ENCODE measurements at places on chromosomes 12 and 14.

GRCh38 chr12:109871668-109872314 lies 8.6 kb downstream of the GLTP start:
- no peak for DNase-seq

DNA sequence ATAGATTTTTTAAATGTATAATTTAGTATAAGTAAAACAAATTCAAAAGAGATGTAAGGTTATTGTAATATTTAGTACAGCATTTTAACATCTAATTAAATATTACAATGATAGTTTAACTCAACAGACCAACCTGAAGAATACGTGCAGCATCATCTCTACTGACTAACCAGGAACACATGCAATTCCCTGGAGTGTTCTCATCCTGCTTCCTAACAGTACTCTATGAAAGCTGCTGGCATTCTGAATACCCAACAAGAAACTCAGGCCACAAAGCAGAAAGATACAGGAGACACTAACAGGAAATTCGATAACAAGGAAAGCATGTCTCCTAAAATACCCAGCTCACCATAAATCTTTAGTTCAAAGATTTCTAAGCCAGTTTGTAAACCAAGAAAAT lies 58.3 kb downstream of the CEP83 start:
- DNase-seq = no peak

- DNase-seq = no peak
Observed at GRCh38 chr12:56998316-56998715, 8.0 kb downstream of the ZBTB39 start.

DNA sequence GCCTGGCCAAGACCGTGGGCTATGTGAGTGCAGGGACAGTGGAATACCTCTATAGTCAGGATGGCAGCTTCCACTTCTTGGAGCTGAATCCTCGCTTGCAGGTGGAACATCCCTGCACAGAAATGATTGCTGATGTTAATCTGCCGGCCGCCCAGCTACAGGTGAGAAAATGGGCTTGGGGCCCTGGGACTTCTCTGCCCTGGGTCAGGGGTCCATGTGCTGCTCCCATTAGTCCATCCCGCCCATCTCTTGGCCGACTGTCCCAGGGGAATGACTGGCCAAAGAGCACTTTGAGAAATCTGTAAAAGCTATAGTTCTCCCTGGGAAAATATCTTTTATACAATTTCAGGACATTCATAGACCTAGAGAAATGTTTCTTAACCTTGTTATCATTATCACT lies 63.5 kb downstream of the ACACB start:
- no peak for DNase-seq

GRCh38 chr12:21434699-21435098 lies 2.8 kb upstream of the PYROXD1 start:
- no peak for DNase-seq

DNA sequence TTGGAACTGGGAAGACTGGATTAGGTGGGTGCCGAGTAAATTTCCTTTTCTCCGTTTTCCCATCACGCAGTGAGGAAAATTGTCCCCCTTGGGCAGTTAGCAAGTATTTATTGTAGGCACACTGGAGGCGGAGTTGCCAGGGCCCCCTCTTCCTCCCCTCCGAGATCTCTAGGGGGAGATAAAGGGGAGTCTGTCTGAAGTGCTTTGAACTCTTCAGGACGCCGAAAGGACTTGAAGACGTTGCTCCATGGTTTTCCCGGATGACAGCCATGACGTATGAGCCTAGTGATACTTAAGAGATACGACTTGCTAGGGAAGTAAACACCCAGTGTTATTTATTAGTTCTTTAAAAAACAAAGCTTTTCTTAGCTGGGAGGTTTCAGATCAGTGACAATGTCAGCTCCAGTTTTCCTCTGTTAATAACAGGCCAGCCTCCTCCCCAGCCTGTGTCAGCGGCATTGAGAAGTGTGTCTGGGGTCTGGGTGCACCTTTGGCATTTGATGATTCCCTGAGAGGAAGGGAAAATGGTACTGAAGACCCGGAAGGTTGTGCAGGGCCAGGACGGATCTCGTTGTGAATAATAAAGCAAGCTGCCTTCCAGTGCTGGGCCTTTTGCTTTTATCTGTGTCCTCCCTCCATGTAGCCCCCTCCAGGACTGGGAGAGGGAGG lies 78.7 kb downstream of the TSPAN9 start:
- DNase-seq = no peak

GRCh38 chr14:73666583-73666982 lies 21.8 kb downstream of the DNAL1 start:
- no peak for DNase-seq

DNA sequence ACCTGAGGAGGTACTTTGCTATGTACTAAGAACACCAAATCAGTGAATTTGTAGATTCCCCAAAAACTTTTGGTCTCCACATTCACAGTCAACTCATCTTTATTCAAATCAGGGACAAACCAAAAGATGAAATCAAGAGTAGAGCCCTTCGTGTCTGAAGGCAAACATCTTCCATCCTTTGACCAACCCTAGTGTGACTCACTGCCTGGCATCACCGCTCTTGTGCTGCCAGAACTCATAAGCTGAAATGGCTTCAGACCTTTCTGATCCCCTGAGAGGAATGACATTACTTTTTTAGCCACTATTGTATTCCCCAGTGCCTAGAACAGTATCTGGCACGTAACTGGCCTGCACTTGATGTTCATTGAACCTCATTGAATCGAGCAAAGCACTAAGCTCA lies 50.1 kb downstream of the GOLGA5 start:
- no peak for DNase-seq

- no peak for DNase-seq
Observed at GRCh38 chr14:95495538-95496025, 20.9 kb downstream of the SYNE3 start.

GRCh38 chr12:121294151-121294889 lies 2.2 kb downstream of the CAMKK2 start:
- DNase-seq = no peak

DNA sequence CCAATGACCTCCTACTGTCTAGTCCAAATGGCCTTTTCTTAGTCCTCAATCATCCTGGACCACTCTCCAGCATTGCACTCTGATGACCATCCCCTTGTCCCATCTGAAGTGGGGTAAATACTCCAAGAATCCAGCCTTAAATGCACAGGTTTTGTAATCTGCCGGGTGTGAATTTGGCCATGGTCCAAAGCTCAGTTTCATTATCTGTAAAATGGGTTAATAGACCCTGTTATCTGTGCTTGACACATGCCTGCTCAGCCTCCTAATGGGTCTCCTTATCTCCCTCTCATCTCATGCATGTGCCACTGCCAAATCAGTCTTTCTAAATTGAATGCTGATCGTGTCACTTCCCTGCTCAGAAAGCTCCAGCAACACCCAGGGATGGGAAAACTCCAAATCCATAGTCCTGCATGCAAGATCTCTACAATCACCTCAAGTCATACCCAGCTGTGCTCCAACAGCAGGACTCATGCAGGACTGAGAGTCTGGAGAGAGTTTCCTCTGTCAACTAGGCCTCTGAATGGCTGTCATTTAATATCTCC lies 22.3 kb downstream of the LGR5 start:
- DNase-seq = no peak

GRCh38 chr14:67426161-67426560 lies 14.2 kb upstream of the PLEK2 start:
- no peak for DNase-seq

GRCh38 chr14:85583380-85583779 lies 53.4 kb downstream of the FLRT2 start:
- no peak for DNase-seq

DNA sequence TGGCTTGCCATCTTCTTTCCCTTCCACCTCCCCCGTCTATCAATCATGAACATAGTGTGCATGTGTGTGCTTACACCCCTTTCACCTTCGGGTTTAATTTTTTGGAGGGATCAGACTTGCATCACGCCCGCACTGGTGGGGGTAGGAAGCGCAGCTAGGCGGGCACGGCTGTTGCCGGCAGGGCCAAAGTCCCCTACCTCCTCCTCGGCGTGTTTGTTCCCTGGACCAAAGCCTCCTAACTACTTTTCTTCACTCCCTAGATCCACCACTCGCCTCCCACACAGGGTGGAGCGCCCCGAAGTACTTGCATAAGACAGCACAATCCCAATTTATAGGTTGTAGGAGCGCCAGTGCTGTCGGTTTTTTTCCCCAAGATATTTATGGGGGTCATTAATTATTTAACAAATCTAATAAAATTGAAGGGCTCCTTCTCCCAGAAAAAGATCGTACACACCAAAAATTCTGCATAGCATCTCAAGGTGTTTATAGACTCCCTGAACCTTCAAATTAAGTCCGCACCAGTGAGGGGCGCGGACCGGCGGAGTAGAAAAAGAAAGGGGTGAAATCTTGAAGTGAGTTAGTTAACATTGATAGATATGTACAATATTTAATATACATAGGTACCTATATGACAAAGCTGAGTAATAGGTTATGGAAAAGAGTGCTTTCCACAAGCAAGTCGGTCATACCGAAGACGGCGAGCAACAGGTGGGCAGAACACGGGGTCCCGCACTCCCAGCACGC lies 717 bp downstream of the PKP2 start:
- DNase-seq = peak; percentile 23

DNA sequence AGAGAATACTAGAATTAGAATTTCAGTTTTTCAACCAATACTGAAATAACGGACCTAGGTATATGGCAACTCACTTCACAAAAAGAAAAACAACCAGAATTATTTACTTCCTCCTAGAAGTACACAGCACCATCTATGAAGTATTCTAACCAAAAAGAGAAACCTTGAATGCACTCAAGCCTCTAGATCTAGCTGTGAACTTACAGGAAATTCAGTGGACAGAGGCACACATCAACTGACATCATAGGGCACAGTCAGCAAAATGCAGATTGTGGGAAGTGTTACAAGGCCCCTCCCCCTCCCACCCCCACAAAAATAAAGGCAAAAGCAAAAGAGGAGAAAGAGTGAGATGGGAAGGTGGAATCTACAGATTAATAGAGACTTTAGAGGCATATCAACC lies 102.4 kb downstream of the TMTC1 start:
- no peak for DNase-seq

GRCh38 chr14:100746326-100746725 lies 19.6 kb downstream of the DLK1 start:
- no peak for DNase-seq

GRCh38 chr12:14928931-14929330 lies 9.4 kb downstream of the ERP27 start:
- DNase-seq = no peak

DNA sequence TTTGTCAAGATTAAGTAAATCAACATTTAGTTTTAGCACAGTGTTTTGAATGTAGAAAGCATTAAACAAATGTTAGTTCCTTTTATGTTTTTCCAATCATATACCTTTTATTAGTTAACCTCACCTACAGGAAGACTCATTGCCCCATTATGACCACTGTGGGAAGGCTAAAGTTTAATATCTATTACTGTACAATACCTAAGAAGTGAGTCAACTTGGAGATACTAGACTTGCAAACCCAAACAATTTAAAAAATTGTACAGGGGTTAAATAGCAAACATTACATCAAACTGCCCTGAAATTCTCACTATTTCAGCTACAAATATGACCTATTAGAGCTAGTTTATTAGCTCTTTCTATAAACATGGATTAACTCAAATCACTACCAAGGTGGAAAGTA lies 8.6 kb upstream of the G2E3 start:
- no peak for DNase-seq

DNA sequence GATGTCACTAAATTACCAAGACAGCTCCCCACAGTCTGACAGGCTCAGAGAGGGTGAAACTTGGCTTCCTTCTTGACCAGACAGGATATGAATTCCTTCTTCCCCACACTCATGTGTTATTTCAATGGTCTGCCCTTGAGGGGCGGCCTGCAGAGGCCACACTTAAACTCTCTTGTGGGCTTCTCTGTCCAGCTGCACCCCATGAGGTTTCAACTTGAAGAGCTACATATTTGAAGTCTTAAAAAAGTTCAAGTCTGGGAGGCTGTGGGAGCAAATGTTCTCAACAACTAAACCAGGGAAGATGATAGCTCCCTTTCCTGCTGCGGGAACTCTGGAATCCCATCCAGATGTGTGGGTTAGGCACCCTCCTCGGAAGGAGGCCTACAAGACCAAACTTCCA lies 98.3 kb downstream of the TTC7B start:
- DNase-seq = no peak

- DNase-seq = peak; percentile 87
Observed at GRCh38 chr12:70664465-70664881, 27.2 kb upstream of the PTPRB start.

DNA sequence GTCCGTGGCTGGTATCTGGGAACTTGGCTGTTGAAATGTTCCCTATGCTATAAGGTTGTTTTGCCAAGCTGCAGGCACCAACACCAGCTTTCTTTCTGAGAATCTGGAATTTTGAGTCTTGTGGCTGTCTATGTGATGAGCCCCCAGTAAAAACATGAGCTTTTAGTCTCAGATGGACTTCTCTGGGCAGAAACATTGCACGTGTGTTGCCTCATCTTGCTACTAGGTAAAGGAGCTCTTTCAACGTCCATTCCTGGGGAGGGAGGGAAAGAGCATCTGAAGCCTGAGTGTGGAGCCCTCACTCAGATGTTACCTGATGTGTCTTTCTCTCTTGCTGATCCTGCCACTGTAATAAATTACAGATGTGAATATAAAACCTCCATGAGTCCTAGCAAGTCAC lies 183.8 kb upstream of the LHX5 start:
- no peak for DNase-seq

DNA sequence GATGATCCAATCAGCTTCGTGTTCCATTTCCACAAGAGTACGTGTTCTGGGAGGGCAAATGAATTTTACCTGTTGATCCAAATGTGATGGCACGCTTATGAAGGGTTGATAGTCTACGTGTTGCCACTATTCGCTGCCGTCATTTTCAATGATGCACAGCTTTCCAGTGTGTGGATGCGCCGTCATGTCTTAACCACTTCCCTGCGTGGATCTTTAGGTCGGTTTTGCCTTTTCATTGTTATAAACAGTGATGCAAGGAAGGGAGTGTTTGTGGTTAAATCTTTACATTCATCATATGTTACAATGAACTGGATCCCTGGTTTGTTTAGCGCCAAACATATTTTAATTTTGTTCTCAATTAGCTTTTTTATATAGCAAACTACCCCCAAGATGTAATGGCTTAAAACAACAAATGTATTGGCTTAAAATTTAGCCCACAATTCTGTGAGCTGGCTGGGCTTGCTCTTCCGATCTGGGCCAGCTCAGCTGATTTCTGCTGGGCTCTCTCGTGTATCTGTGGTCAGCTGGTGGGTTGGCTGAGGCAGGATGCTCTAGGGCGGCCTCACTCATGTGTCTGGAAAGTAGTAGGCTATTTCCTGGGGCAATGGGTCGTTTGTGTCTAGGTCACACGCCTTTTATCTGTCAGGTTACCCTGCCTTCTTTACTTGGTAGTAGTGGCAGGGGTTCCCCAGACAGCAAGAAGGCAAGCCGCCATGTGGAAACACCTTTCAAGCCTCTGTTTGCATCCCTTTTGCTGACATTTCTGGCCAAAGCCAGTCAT lies 176.7 kb downstream of the CRADD start:
- no peak for DNase-seq

GRCh38 chr12:86917121-86917520 lies 660.9 kb upstream of the MGAT4C start:
- DNase-seq = no peak

- DNase-seq = no peak
Observed at GRCh38 chr14:61417141-61417540, 95.8 kb downstream of the PRKCH start.

GRCh38 chr12:75822416-75822815 lies 209.2 kb downstream of the PHLDA1 start:
- DNase-seq = no peak
